CD4-positive, alpha-beta T cell treated with Interleukin-2 at 100 ng/mL for 4 hours (primary cell): ENCODE measurements at places on chromosomes 5 and 9.

DNA sequence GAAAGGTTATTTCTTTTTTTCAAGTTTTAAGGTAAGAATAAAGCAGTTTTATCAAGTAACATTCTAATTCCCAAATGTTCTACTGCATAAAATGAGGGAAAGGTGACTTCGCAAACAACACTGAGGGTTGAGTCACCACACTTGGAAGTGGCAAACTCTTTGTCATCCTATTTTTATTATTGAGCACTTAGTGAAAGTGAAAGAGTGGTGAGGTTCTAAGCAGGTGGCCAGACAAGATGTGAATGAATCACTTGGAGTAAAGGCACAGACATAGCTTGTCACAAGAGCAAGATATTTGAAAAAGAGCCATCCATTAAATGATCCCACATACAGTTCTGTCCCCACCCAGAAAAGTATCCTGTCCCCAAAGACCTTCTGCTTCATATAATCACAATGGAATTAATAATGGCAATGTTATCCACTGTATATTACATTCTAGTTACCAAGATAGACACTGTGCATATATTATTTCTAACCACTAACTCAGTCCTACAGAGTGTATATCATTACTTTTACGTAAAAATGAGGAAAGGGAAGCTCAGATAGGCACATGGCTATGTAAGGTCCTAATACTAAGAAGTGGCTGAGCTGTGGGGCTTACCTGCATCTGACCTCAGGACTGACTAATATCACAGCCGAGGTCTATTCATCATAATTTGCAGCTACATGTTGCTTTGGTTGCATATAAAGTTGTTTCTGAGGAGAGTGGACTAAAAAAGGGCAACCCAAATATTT, 730.4 kb upstream of the MEF2C start:
- DNase-seq = no peak

GRCh38 chr5:160231783-160232342, 2.6 kb downstream of the FABP6 start:
- no peak for DNase-seq

DNA sequence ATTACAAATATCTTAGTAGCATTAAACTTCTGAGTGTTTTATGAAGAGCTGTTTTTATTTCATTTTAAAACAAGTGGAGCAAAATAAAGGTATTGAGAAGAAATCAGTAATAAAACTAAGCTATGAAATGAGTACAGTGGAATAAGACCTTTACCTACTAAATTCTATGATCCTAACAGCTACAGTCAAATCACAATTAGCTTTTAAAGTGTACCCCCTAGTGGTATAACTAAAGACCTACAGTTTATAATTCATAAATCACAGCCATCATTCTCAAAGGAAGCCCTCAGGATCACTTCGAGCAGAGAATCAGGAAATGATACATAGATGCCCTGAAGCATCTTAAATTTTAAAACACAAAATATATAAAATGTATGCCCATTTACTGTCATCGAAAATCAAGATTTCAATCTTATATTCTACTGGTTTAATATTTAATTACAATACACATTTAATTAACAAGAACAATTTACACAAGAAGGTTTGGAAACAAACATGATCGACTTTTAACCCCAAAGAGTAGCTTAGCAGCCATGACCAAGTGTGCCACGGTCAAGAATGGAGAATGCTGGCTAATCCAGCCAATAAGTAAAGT, 12.3 kb downstream of the CCNH start:
- peak; percentile 50 for DNase-seq

- DNase-seq = no peak
Measured at GRCh38 chr9:93577975-93578682, 1.7 kb downstream of the PHF2 start.

DNA sequence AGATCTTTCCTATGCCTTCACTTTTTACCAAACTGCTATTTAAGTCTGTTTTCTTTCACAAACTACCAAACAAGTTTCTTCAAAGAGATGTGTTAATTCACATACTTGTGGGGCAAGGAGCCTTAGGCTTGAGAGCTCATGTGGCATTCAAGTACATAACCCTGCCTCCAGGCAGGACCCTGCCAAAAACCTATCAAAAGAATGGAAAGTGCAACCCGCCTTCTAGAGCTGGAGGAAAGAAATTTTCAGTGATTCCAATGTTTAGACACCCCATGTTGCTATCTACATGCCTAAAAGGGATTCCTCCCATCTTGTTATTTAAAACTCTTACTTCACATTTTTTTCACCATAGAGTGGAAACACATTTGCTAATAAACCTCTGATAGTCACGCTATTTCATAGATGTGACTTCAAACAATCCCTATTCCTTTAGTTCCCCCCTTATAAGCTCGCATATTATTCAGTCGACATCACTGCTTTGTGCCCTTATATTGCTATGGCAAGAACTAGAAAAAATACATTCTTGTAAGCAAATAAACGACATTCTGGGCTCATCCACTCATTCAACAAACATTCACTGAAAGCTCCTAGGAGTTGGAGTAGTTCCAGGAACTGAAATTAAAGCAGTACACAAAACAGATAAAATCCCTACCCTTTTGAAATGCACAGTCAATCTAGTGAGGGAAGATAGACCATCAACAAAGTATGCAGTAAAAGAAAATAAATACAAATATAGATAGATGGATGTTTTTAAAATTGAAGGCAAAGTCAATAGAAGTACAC, 518.1 kb downstream of the ELAVL2 start:
- no peak for DNase-seq

DNA sequence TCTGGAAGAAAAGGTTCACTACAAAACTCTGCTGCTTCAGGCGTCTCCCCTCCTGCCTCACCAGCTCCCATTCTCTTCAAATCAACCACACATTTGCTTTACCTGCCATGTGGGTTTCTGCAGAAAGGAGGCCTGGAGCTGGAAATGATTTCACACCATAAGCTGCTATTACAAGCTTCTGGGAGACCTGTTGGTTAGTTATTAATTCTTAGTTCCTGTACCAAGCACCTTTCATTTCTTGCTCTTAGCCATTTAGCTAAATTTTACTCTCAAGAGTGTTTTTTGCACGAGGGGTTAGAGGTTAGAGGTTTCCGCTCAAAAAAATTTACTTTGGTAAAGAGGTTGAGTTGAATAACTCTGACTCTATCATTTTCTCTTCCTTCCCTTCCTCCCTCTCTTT, 70.3 kb downstream of the MAP1B start:
- DNase-seq = no peak

- DNase-seq = no peak
Measured at GRCh38 chr5:142107036-142107735, 1.4 kb upstream of the NDFIP1 start.

- DNase-seq = no peak
Measured at GRCh38 chr5:153777681-153778581, 260.8 kb downstream of the FAM114A2 start.

DNA sequence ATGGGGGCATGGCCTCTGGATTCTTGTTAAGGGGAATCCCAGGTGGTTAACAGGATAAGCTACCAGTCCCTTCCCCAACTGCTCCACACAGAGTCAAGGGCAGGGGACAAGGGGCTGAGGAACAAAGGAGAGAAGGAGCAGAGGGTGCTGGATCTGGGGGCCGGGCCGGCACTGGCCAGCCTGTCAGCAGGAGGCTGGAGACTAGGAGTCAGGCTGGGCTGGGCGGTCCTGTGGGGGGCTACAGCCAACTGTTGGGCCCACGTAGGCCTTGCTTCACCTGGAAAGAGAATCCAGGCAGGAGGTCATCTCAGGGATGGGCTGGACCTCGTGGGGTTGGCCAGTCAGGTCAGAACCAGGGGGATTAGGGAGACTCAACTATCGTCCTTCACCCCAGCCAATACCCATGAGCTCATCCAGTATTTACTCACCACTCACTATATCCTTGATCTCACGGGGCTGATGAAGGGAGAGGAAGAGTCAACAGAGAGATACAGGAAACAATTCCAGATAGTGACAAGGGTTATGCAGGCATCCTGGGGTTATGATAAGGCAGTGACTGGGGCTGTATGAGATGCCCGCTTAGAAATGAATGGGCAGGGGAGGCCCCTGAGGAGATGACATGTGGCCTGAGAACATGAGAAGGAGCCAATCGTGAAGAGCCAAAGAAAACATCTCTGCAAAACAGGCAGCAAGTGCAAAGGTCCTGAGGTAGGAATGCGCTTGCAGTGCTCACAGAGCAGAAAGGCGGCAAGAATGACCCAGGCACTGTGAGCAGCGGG, 47.9 kb upstream of the SLC25A51 start:
- no peak for DNase-seq
